ENCODE measurements at places on chromosomes 13 and 19.

DNA sequence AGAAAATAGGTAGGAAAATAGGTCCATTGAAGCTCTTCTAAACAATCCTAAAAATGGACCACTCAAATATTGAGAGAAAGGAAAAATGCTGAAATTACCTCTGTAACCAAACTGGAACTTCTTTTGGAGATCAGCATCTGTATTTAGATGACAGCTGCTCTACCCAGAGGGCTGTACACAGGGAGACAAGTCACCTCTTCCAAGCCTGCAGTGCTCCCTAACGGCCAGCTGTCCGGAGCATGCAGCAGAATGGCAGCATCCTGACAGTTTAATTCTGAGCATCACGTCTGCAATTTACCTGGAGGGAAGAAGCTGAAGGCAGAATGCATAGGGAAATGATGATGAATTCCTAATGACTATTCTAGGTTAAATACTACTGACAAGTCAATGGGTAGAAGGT, 62.8 kb upstream of the DIAPH3 start:
- DNase-seq, result no peak

- DNase-seq, result peak; percentile 75
Measured at GRCh38 chr19:8396563-8397203, 6.5 kb downstream of the RAB11B start.

DNA sequence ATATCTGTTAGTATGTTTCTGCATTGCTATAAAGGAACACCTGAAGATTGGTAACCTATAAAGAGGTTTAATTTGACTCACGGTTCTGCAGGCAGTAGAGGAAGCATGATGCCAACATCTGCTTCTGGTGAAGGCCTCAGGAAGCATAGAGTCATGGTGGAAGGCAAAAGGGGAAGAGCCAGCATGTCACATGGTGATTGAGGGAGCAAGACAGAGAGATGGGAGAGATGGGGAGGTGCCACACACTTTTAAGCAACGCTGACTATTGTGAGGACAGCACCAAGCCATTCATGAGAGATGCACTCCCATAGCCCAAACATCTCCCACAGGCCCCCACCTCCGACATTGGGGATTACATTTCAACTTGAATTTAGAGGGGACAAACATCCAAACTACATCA, 32.8 kb downstream of the COG6 start:
- no peak for DNase-seq

DNA sequence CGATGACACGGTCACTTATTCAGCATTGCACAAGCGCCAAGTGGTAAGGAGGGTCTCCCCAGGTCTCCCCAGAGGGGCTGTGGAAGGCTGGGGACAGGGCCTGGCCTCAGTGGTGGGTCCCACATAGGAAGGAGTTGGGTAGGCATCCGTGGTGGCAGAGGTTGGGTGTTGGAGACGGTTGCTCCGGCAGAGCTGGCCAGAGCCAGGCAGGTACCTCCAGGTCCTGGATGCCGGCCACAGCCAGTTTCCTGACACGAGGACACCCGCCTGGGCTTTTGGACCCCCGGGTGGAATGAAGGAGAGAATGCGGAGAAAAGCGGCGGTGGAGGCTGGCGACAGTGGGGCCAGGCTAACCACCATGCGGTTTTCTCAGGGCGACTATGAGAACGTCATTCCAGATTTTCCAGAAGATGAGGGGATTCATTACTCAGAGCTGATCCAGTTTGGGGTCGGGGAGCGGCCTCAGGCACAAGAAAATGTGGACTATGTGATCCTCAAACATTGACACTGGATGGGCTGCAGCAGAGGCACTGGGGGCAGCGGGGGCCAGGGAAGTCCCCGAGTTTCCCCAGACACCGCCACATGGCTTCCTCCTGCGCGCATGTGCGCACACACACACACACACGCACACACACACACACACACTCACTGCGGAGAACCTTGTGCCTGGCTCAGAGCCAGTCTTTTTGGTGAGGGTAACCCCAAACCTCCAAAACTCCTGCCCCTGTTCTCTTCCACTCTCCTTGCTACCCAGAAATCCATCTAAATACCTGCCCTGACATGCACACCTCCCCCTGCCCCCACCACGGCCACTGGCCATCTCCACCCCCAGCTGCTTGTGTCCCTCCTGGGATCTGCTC, 1.3 kb upstream of the FFAR1 start:
- peak; percentile 58 for DNase-seq

DNA sequence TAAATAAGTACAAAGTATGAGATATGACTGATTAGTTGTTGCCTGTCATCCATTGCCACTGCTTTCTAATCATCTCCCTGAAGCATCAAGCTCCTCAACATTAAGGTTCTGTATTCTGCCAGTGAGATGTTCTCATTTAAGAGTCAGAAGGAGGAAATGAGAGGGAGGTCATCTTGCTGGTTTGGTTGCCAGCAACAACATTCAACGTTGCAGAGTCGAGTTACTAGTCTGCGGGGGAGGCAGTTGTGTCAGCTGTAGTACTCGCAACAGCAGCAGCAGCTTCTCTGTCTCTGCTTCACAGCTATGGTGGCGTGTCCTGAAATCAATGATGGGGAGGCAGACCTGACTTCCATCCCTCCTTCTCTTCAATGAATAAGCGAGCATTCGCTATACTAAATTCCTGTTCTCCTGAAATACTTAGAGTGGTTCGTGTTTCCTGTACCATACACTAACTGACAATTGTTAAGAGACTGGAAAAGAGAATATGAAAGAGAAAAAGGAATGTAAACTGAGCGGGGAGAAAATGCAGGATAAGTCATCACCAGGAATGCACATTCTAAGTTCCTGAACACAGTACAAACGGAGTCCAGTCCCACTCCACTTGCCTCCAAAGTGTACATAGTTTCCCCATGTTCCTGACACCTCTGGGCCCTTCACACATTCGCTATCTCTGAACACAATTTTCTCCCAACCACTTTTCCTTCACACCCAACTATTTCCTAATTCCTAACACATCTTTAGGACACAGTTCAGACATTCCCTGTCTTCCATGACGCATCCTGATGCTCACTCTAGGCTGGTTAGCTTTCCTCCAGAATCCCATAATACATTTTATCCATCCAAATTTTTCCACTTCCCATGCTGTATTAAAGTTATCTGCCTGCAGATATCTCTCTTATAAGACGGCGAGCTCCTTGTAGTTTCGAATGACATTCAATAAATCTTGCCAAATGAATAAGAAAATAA, 263.0 kb downstream of the KLF12 start:
- DNase-seq, result peak; percentile 47

DNA sequence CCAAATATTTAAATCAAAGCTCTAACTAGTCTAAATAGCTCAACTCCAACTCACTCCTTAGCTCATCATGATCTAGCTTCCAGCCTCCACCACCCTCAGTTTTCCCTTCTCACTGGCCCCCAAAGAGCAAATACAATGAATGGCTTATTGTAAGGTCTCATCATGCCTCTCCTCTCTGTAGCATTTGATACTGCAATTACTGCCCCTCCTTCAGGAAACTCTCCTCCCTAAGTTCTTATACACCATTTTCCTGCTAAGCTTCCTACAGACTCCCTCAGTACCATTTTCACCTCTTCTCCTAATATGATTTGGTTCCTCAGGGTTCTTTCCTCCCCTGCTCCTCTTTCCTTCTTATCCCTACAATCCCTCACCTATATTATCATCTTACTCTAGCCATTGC, 12.8 kb downstream of the KPNA3 start:
- no peak for DNase-seq

- DNase-seq, result no peak
Measured at GRCh38 chr19:48663667-48664066, 9.2 kb downstream of the NTN5 start.

- no peak for DNase-seq
Measured at GRCh38 chr19:48573163-48573505, 21.2 kb downstream of the SULT2B1 start.

- DNase-seq, result no peak
Measured at GRCh38 chr13:38180670-38181069, 169.0 kb upstream of the UFM1 start.

DNA sequence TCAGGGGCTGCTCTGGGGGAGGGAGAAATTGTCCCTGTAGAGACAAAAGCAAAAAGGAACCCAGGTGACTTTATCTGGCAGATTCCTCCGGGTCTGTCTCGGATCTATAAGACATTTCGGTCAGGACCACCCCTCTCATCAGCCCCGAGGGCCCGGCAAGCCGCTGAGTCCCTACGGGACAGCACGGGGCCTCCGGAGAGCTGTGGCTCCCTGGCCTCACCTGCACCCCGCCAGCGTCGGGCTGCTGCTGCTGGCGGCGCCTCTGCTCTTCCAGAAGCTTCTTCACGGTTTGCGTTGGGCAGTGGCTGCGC, 1.9 kb downstream of the NFKBID start:
- no peak for DNase-seq

DNA sequence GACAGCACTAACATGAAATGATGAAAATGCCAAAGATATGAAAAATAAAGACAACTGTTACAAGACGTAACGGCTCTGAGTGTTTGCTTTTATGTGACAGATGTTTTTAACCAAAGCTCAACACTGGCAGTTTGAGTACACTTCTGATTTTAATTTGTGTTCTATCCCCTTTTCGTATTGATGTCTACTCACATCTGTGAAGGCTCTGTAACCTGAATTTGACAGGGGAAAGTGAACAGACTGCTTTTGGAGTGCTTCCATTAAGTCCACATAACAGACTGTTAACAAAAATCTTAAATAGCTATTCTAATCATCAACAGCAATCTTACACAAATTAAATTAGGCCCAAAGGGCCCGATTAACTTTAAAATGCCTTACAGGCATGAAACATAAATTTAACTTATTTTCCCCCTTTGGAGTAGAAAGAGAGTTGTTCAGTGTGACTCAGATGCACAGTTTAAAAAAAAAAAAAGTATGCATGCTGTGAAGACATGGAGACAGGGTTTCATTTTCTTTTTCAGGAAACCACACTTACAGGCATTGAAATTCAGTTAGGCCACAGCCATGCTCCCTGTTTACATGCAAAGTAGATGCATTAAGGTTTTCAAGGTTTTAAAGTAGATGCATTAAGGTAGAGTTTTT, 16.3 kb upstream of the RNASEH2B start:
- DNase-seq, result no peak

DNA sequence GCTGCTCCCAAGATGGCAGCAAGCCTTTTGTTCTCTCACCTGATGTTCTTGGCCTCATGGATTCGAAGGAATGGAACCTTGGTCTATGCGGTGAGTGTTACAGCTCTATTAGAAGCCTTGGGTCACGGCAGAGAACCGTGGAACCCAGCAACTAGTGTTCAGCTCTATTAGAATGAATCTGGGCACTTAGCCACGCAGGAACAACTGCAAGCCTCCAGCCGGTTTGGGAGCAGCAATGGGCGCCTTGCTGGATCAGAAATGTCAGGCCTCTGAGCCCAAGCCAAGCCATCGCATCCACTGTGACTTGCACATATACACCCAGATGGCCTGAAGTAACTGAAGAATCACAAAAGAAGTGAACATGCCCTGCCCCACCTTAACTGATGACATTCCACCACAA, 1100.7 kb upstream of the PRR20A start:
- no peak for DNase-seq

GRCh38 chr13:114110091-114110829, 22.2 kb downstream of the RASA3 start:
- no peak for DNase-seq

- DNase-seq, result no peak
Measured at GRCh38 chr13:97544031-97544765, 110.2 kb downstream of the RAP2A start.

DNA sequence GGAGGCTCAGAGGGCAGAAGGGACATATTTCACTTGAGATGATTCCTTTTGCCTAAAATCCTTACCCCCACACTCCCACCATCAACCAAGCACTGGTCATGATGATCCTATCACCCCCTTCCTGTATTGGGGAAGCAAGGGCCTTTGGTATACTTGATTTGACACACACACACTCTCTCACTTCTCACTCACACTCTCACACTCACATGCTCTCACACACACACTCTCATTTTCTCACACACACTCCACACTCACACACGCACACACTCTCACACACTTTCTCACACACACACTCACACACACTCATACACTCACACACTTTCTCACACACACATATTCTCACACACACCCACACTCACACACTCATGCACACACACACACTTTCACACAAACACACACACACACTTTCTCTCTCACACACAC, 8.6 kb downstream of the RGCC start:
- no peak for DNase-seq
